ENCODE measurements at places on chromosomes 3 and 15.

- no peak for DNase-seq
Measured at GRCh38 chr15:62164014-62164395, 1.1 kb downstream of the C2CD4B start.

DNA sequence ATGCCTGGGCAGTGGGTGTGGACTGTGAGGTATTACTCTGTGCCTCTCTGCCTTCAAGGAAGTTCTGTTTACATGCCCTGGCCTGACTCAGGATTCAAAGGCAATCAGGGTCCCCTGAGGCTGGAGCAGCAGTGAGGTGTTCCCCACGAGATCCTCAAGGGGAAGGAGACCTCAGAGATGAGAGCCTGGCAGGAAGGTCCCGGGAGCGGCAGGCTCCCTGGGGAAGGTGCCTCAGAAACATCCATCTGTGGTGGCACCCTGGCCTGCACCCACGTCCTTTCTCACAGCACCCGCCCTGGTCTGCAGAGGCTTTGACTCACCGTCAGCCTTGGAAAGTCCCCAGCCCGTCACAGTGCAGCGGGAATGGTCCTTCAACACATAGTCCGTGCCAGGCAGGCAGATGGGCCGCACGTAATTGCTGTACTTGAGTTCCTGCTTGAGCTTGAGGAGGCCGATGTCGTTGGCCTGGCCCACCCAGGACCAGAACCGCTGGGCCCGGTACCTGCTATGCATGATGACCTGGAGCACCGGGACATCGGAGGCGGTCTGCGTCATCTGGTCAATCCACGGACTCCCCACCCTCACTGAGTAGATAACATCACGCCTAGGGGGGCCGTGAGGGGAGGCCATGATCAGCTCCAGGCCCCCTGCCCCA lies 3.6 kb downstream of the PRSS50 start:
- DNase-seq, result no peak

- no peak for DNase-seq
Measured at GRCh38 chr15:26521691-26522198, 251.1 kb downstream of the GABRB3 start.

- peak; percentile 71 for DNase-seq
Measured at GRCh38 chr15:72155635-72156616, 37.7 kb downstream of the SENP8 start.

All from stromal cell of bone marrow (primary cell).